Mucosa of descending colon (tissue), 3 donors: ENCODE measurements at places on chromosomes 5 and 9.
A peak's percentile ranks its signal among the peaks of the same experiment; 100 is the strongest.

DNA sequence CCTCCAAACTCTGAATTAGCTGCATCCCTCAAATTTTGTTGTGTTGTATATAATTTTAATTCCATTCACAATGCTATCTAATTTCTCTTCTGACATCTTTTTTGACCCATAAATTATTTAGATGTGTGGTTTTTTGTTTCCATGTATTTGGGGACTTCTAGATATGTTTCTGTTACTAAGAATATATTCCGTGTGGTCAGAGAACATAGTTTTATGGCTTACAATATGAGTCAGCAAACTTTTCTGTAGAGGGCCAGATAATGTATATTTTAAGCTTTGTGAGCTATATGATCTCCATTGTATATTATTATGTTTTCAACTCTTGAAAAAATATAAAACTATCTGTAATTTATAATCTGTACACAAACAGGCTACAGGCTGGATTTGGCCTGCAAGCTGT is 33.4 kb downstream of the MVB12B start:
- DNase-seq: no peak

- peak; percentile 39 for DNase-seq
Measured at GRCh38 chr5:396531-396961, 46.4 kb upstream of the EXOC3 start.

DNA sequence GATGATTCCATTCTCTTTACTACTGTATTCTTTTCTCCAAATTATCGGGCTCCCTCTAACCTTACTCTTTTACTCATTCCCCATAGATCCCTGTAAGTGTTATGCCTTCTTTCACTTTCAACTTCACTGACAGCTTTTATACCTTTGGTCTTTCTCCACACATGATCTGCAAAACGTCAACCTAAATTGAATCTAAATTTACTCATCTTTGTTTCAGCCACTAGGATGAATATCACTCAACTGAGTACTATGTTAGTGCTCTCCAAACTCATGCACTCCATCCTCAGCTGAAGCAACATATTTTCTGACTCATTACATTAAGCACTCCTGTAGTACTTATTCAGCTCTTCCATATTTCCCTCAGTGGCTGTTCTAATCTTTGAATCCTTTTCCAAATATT is 133.4 kb downstream of the ADAMTS19 start:
- DNase-seq: no peak

DNA sequence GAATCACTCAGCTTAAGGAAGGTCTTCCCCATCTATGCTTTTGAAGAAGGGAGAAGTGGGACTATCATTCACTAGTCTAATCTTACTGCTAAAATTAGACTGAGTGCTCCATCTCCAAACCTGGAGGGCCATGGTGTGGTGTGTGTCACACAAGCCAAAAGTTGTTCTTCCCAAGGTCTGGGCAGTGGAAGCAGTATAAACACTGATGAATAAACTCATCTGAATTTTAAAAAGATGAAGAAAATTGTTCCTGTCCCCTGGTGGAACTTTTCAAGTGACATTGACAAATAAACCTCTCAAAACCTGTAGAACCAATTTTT is 16.2 kb downstream of the STX17 start:
- no peak for DNase-seq

GRCh38 chr5:30900367-30900766 is 293.1 kb upstream of the CDH6 start:
- DNase-seq: no peak

- peak; percentile 33 for DNase-seq
Measured at GRCh38 chr5:75656311-75657003, 45.2 kb downstream of the ANKDD1B start.

GRCh38 chr9:15180124-15180523 is 126.9 kb downstream of the TTC39B start:
- DNase-seq: no peak

DNA sequence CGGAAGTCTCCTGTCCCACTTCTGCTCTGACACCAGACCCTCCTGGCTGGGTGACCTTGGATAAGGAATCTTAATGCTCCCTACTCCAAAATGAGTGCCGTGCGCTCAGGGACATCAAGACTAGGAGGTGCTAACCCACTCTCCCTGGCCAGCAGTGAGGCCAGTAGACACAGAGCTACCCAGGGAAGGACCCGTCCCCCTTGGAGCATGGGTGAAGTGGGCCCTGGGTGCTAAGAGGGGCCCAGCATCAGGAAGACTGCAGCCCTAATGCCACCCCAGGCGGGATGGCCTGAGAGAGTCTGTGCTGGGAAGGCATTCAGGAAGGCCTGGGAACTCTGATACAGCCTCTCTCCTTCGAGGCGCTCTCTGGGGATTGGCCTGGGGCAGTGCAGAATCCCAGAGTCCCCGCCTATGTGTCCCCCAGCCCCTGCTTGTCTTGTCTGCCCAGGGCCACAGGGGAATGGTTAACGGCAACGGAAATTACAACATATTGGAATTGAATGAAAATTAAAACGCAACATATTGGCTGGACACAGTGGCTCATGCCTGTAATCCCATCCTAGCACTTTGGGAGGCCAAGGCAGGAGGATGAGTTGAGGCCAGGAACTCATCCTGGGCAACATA is 29.7 kb upstream of the RNU6ATAC start:
- no peak for DNase-seq

- DNase-seq: no peak
Measured at GRCh38 chr5:14442536-14442935, 139.1 kb upstream of the OTULINL start.

- DNase-seq: no peak
Measured at GRCh38 chr9:68720656-68721313, 15.7 kb downstream of the PIP5K1B start.

- peak; percentile 63 for DNase-seq
Measured at GRCh38 chr5:149422366-149423048, 43.4 kb upstream of the IL17B start.

DNA sequence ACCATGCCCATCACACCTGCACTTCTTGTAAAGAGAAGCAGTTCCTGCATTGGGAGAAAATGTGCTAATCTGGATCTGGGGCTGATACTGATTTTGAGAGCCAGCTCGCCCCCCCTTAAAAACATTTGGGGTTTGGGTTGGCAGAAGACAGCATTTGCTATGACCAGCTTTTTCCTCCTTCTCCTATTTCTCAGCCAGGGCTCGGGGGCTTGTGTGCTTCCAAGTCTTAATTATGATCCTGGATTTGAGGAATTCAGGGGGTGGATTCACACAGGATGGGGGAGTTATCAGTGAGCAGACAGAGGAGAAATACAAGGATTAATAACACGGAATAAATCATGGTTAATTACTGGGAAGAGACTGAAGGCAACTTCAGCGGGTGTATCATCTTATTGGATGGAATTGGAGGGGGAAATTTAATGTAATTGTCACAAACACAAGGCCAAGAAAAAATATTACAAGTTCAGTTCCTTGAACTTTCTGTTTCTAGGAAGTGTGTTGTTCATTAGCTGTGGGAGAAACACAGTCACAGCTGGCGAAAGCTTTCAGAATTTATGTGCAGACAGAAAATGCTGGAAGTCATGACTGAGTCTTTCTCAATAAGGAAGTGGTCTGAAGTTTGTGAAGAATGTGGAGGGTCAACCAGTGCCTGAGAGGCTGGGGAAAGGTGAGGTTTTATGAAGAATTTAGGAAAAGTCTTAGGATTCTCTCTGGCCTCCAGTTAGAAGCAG is 15.3 kb downstream of the C9orf152 start:
- DNase-seq: no peak

DNA sequence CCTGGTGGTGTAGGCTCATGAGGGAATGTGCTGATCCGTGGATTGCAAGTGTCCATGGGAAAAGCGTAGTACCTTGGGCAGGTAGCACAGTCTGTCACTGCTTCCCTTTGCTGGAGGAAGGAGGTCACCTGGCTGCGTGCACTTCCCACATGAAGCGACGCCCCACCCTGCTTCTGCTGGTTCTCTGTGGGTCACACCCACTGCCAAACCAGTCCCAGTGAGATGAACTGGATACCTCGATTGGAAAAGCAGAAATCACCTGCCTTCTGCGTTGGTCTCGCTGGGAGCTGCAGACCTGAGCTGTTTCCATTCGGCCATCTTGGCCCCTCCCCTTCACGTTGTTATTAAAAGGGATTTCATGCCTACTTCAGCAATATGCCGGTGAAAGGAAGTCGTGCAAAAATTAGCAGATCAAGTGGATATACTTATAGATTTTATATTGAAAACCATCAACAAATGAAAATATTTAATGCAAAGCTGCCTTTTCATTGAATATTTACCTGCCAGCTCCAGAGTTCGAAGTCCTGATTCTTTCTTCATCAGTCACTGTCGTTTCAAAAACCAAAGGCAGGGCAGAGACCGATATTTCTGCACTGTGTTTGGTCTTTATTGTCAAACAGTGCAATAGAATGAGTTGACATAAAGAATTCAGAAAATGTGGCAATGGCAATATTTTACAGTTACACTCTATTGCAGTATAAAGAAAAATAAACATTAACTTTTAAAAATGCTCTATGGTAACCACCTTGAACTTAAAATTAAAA is 123.2 kb downstream of the JAKMIP2 start:
- DNase-seq: peak; percentile 63

DNA sequence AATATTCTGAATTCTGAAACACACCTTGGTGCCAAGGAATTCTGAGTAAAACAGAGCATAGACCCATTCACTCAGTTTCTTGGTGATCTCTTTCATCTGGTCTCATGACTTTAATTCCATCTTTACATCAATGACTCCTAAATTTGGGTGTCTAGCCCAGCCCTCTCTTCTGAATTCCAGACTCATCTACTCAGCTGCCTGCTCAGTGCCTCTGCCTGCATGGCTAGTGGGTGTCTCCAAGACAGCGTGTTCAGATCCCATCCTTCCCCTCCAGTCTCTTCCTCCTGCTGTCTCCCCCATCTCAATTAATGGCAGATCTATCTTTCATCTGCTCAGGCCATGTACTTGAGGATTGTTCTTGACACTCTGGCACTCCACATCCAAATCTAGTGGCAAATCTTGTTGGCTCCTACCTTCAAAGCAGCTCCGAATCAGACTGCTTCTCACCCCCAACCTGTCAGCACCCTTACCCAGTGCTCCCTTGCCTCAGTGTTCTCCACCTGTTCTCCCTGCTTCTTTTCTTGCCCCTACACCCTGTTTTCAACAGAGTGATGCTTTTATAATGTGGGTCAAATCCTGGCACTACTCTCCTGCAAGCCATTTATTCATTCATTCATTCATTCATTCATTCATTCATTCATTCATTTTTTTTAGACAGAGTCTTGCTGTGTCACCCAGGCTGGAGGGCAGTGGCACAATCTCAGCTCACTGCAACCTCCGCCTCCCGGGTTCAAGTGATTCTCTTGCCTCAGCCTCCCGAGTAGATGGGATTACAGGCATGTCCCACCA is 5.3 kb downstream of the CAVIN4 start:
- no peak for DNase-seq

- no peak for DNase-seq
Measured at GRCh38 chr5:90944116-90944515, 385.5 kb downstream of the ADGRV1 start.

GRCh38 chr5:101531026-101531425 is 627.9 kb upstream of the ST8SIA4 start:
- no peak for DNase-seq

DNA sequence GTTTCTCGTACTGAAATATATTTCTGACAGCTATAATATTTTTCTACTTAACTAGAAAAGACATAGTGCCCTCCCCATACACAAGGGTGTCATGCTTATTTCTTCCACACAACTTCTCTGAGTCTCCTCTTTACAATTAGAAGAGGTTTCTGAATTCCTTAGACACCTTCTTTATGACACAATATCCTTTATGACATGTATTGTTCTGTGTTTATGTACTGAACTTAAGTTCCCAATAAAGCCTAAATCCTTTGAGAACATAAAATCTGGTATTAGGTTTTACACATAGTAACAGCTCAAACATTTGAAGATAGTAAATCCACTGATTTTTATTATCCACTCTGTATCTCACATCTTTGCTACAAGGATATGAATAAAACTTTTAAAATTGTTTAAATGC is 32.5 kb downstream of the GRAMD2B start:
- DNase-seq: no peak

- no peak for DNase-seq
Measured at GRCh38 chr5:158324236-158324635, 465.3 kb upstream of the CLINT1 start.

DNA sequence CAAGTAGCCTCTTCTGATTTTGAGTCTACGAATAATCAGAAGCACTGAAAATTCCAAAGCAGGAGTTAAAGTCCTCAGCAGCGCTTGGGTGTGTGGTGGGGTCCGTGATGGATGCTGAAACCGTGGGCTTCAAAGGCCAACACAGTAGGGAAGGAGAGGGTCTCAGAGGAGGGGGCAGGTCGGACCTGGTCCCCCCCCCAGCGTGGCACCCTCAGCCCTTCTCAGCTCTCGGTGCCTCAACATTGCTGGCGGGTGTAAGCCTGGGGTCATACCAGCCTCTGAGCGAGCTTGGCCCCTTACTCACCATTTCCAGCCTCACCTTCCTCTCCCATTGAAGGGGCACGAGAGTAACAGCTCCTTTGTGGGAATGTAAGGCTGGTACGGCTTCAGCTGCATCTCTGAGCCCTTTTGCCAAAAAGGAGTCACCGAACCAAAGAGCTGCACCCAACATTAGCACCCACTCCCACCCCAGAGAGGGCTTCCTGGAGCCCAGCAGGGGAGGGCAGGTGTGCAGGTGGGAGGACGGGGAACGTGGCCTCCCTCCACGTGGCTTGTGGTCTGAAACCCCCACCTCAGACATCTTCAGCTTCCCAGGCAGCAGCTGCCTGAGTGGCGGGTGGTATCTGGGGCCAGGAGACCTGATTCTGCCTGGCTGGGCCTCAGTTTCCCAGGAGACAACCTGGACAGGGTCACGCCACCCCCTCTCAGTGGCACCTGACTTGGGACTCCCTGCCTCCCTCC is 6.7 kb upstream of the LCN1 start:
- DNase-seq: no peak

DNA sequence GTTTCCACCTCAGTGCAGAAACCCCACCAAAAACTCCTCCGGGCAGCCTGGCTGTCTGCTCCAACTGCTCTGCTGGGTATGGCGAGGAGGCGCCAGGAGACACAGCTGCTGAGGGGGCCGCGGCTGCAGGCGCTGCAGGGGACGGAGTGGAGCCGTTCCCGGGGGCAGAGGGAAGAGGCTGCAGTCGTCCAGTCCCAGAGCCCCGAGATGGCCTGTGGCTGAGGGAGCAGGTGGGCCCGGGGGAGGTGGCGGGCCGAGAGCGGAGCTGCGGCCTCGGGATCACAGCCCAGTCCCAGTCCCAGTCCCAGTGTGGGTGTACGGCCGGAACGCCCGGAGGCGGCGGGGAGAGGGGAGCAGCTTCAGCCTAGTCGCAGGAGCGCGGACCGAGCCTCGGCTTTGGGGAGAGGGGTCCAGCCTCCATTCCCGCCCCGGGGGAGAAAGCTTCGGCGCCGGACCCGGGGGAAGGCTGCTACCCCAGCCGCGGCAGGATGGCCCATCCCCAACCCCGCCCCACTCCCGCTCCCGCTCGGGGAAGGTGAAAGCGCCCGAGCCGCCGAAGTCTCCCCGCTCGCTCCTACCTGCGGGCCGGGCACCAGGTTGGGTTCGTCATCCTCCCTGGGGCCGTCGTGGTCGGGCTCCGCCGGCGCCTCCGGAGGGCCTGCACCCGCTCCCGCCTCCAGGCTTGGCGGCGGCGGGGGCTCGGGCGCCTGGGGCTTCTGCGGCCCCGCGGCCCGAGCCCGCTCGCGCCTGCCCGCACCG is 513 bp downstream of the FAM193B start:
- peak; percentile 77 for DNase-seq
